ENCODE measurements at places on chromosomes 1 and 21. TPM values are rescaled to one million over a fixed set of nuclear protein-coding genes. Genes with fewer than 3 reads are reported as not detected.

SLC6A17 gene
- not detected for total RNA-seq

GPR3 gene
- 0.18 TPM for total RNA-seq

RGS7 gene
- total RNA-seq: 0.21 TPM

SERINC2 gene
- 32.3 TPM for total RNA-seq

UBXN10 gene
- total RNA-seq: 7.8 TPM

SPTA1 gene
- 0.50 TPM for total RNA-seq

SPATA17 gene
- total RNA-seq: 4.0 TPM

DNA sequence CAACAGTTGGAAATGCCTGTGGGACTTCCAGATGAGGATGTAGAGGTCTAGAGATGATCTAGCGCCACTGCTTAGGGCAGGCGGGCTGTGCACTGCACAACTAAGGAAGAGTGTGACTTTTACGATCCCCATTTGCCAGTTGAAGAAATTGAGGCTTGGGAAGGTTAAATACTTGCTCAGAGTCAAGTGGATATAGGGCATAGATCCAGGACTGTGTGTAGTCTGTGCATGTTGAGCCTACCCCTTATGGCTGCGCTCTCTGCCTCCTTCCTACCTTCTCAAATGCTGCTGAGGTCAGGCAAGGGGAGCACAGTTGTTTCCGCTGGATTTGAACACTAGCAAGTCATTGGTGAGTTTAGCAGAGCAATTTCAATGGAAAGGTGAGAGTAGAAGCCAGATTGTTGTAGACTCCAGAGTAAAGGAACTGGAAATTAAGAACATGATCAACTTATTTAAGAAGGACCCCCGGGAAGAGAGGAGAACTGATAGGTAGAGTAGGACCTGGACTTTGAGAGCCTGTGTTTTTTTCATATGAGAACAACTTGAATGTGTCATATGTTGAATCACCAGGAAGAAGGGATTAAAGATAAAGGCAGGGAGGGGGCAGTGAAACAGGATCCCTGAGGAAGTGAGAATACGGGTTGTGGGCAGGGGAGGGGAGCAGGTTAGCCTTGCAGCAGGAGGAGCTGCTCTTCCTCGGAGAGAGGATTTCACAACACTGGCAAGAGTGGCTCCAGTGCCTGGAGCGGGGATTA, 2.7 kb downstream of the CAPN2 start:
- DNase-seq: peak; percentile 53
- H3K36me3 ChIP-seq: peaks cover 31% of the 10 kb centered on the region
- H3K4me1 ChIP-seq: peaks cover 79% of the 10 kb centered on the region
- peak overlapping the region; percentile 88 for H3K4me3 ChIP-seq
- no peaks in the 10 kb centered on the region for H3K27me3 ChIP-seq
- H3K27ac ChIP-seq: peak overlapping the region; percentile 73

DNA sequence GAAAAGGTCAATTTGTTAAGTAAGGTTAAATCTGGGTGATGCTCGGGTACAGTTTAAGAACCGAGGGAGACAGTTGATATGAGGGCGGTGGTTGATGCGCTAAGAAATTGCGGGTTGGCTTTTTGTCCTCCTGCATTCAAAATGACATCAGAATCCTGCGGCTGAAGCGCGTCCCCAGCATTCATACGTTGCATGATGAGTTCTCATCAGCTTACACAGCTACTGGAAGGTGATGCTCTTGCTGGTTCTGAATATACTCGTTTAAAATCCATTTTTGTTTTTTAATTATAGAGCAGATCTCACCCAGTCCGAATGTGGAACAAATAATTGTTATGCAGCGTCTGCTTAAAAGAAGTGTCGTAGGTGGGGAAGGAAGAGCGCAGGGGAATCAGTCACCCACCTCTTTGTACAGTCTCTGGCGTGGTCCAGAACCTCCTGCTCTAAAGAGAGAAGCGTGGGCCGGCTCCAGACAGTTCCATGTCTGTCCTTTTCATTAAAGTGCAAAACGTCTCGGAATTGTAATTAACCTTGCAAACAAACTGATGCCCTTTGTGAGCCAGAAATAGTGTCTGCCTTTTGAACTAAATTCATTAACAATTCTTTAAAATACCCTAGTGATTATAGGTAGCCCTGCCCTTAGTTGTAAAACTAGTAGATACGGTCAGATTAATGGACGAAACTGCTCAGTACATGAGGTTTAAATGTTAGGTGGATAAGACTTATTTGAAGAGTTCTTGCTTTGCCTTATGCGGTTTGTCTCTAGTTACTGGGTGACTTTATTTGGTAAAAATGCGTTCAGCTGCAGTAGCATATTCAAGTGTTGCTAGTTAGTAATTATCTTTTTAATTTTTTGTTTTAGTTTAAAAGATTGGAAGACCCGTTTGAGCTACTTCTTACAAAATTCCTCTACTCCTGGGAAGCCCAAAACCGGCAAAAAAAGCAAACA, 741 bp downstream of the RGS2 start:
- H3K27me3 ChIP-seq: no peaks in the 10 kb centered on the region
- H3K4me3 ChIP-seq: peak overlapping the region; percentile 67
- H3K36me3 ChIP-seq: peaks cover 12% of the 10 kb centered on the region
- peaks cover 44% of the 10 kb centered on the region for H3K4me1 ChIP-seq
- peak; percentile 59 for DNase-seq

- no peaks in the 10 kb centered on the region for H3K36me3 ChIP-seq
- no peak for DNase-seq
- H3K27me3 ChIP-seq: no peaks in the 10 kb centered on the region
- H3K4me1 ChIP-seq: no peaks in the 10 kb centered on the region
These were observed 24.0 kb upstream of the VASH2 start for GRCh38 chr1:212926372-212926771.

- no peaks in the 10 kb centered on the region for H3K36me3 ChIP-seq
- H3K27me3 ChIP-seq: no peaks in the 10 kb centered on the region
- no peak overlapping the region for H3K27ac ChIP-seq
- no peak overlapping the region for H3K4me3 ChIP-seq
- H3K4me1 ChIP-seq: peaks cover 25% of the 10 kb centered on the region
These were observed 56.1 kb downstream of the HIVEP3 start for GRCh38 chr1:41862384-41863221.

GRCh38 chr1:88744142-88744541, 60.1 kb downstream of the PKN2 start:
- no peak overlapping the region for H3K27ac ChIP-seq
- no peak for DNase-seq
- no peak overlapping the region for H3K4me3 ChIP-seq

GRCh38 chr1:229572286-229572685, 13.8 kb upstream of the ABCB10 start:
- no peak overlapping the region for H3K4me3 ChIP-seq
- no peaks in the 10 kb centered on the region for H3K36me3 ChIP-seq
- H3K27me3 ChIP-seq: no peaks in the 10 kb centered on the region
- H3K27ac ChIP-seq: no peak overlapping the region
- no peaks in the 10 kb centered on the region for H3K4me1 ChIP-seq
- DNase-seq: no peak

DNA sequence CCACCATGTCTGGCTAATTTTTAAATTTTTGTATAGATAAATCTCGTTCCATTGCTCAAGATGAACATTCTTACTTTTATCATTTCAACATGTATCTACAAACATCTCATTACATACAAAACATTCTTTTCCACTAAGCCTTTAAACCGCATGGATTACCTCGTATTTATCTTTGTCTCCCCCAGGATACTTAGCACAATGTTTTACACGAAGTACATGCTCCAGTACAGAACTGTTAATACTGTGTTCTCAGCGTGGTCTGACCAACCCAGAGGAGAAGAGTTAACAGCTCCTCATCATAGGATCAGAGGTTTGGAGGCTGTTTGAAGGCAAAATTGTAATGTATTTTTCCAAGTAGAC, 7.4 kb downstream of the PIK3C2B start:
- no peak overlapping the region for H3K4me3 ChIP-seq
- H3K36me3 ChIP-seq: peaks cover 10% of the 10 kb centered on the region
- no peaks in the 10 kb centered on the region for H3K27me3 ChIP-seq
- H3K4me1 ChIP-seq: peaks cover 52% of the 10 kb centered on the region
- no peak overlapping the region for H3K27ac ChIP-seq
- no peak for DNase-seq

GRCh38 chr1:29415156-29415830, 179.0 kb downstream of the PTPRU start:
- H3K27me3 ChIP-seq: peaks cover 3% of the 10 kb centered on the region
- no peak overlapping the region for H3K4me3 ChIP-seq
- no peak overlapping the region for H3K27ac ChIP-seq
- DNase-seq: no peak
